Foreskin keratinocyte (primary cell): ENCODE measurements at places on chromosomes 7 and 10.

- DNase-seq: no peak
Measured at GRCh38 chr7:100465299-100465698, 1.2 kb upstream of the SPACDR start.

GRCh38 chr7:26987338-26987737 lies 108.5 kb downstream of the HOXA1 start:
- DNase-seq: no peak

- DNase-seq: no peak
Measured at GRCh38 chr7:47584536-47584895, 2.6 kb upstream of the TNS3 start.

DNA sequence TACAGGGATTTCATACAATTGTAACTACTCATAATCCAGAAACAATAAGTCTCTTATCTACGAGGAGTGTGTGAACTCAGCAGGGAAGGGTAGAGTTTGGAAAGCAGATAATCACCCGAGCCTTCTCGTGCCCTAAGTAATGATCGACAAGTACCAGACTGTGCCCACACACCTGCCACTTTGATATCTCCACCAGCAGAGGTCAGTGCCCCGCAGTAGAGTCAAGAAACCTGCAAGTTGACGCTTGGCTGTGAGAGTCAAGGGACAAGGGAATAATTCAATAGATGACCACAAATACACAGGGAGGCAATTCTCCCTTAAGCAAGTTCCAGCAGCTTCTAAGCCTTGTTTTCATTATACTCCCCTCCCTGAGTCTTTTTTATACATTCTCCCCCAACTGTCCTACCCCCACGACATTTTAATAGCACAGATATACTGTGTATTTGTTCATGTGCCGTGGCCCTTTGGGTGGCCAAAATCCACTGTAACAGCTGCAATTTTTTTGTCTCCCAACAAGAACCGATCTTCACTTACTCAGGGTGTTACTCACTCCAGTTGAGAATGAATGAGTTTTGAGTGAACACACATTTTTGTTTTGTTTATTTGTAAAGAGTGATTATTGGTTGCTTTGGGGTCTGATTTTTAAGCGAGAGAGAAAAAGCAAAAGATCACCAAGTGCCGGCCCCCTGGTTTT lies 106.9 kb upstream of the RHEB start:
- DNase-seq: peak; percentile 9

DNA sequence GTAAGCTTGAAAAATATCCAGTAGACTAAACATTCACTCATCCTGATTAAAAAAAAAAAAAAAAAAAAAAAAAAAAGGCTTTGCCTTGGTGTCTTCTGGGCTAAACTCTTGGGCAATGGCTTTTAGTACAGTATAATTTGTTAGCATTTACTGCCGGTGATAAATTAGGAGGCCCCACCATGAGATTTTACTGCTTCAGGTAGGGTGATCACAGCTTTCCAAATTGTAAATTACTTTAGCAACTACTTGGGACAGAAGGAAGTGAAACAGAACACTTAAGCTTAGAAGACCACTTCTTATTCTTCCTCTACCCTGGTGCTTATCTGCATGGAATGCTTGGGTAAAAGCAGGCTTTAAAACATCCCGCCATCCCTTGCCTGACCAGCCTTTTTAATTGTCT lies 152.1 kb downstream of the HIBADH start:
- DNase-seq: no peak

- DNase-seq: no peak
Measured at GRCh38 chr7:143296686-143297085, 8.5 kb downstream of the CASP2 start.

- no peak for DNase-seq
Measured at GRCh38 chr7:150950496-150951180, 27.5 kb downstream of the KCNH2 start.
